ENCODE measurements at places on chromosomes 7 and 10.

- no peaks in the 10 kb centered on the region for H3K4me1 ChIP-seq
- H3K27ac ChIP-seq = no peak overlapping the region
- peaks cover 6% of the 10 kb centered on the region for H3K27me3 ChIP-seq
- DNase-seq = no peak
Observed at GRCh38 chr7:90516257-90516656, 46.8 kb downstream of the PTTG1IP2 start.

DNA sequence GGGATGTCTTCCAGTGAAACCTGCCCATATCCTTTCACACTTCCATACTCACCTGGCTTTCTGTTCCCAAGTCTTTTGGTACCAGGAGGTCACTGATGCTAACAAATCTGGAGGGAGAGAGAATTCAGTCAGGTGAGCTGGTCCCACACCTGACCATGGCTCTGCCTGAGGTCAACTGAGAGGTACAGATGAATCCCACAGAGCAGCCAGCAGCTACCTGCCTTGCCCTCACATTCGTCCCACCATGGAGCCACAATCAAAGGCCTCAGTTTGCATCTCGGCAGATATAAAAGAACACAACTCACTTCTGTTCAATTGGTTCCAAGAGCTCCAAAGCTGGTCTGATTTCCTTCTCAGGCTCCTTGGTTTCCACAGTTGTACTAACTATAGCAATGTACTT, 47.0 kb downstream of the GDI2 start:
- no peak for DNase-seq
- no peak overlapping the region for H3K4me3 ChIP-seq
- H3K27ac ChIP-seq = peak overlapping the region; percentile 31
- no peaks in the 10 kb centered on the region for H3K4me1 ChIP-seq

- no peak overlapping the region for H3K27ac ChIP-seq
- H3K4me1 ChIP-seq = no peaks in the 10 kb centered on the region
- H3K4me3 ChIP-seq = no peak overlapping the region
- peaks cover 5% of the 10 kb centered on the region for H3K27me3 ChIP-seq
Observed at GRCh38 chr10:127303746-127304145, 107.4 kb upstream of the INSYN2A start.

DNA sequence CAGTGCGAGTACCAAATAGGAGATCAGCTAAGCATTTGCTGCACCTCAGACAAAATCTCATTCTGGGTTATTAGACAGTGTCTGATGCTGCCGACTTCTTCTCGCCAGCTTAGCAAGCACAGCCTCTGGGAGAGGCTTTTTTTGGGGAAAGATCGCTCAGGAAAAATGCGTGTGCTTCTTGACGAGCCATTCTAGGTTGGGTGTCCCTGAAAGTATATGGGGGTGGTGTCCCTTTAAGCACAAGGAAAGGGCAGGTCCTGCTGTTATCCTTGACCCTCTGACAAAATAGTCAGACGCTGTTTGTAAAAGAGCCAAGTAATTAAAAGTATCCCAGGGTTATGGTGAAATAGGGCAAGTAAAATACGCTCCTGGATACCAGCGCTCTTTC, 540.1 kb upstream of the FZD8 start:
- DNase-seq = no peak
- no peak overlapping the region for H3K27ac ChIP-seq
- no peaks in the 10 kb centered on the region for H3K36me3 ChIP-seq
- H3K4me3 ChIP-seq = no peak overlapping the region
- H3K4me1 ChIP-seq = no peaks in the 10 kb centered on the region
- no peaks in the 10 kb centered on the region for H3K27me3 ChIP-seq
